GM10248 (cell line): ENCODE measurements at places on chromosomes 3 and 15.

DNA sequence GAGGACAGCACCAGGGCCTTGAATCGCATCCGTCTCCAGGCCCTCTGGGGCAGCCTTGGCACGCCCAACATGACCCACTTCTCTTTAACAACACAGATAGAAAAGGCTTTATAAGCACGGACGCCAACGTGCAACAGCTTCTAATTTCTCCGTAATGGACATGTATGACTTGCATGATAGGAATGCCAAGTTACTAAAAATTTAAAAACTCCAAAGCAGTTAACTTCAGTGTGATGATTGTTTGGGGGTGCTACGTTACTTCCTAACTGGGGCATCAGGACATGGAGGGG, 30.9 kb upstream of the SNRPA1 start:
- no peak for DNase-seq

DNA sequence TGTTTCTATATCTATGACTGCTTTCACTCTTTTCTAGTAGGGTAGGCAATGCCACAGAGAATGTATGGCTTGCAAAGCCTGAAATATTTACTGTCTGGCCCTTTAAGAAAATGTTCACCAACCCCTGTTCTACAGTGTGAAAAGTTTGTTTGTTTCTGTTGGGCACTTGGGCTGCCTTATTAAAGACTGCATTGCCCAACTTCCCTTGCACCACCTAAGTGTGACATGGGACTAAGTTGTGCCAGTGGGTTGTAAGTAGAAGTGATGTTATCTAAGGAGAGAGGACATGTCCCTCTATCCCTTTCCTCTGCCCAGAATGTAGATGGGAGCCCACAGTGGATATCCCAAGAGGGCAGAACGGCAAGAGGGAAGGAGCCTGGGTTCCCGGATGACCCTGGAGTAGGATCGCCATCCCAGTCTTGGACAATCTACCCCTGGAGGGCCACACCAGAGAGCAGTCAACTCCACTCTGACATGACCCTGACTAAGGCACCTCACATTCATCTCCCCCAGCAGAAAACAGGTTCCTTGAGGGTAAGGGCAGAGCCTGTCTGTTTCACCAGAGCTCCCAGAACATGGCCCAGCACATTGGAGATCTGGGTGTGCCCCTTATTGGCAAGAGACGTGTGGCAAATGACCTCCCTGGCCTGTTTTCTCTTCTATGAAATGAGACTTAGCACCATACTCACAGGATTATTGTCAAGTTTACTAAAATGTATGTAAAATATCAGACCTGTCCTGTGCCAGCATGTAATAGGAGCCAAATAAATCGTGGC, 138.8 kb downstream of the SMAD6 start:
- no peak for DNase-seq

- DNase-seq = no peak
Measured at GRCh38 chr15:26875476-26875850, 8.6 kb downstream of the GABRA5 start.

- DNase-seq = no peak
Measured at GRCh38 chr3:65560133-65560532, 478.6 kb downstream of the MAGI1 start.

- DNase-seq = no peak
Measured at GRCh38 chr3:77446761-77447160, 406.9 kb downstream of the ROBO2 start.
